ENCODE measurements at places on chromosomes 1 and 21.

GRCh38 chr1:185439727-185440415, 122.8 kb upstream of the IVNS1ABP start:
- no peak for DNase-seq

GRCh38 chr1:38831731-38832369, 27.7 kb downstream of the RRAGC start:
- no peak for DNase-seq

DNA sequence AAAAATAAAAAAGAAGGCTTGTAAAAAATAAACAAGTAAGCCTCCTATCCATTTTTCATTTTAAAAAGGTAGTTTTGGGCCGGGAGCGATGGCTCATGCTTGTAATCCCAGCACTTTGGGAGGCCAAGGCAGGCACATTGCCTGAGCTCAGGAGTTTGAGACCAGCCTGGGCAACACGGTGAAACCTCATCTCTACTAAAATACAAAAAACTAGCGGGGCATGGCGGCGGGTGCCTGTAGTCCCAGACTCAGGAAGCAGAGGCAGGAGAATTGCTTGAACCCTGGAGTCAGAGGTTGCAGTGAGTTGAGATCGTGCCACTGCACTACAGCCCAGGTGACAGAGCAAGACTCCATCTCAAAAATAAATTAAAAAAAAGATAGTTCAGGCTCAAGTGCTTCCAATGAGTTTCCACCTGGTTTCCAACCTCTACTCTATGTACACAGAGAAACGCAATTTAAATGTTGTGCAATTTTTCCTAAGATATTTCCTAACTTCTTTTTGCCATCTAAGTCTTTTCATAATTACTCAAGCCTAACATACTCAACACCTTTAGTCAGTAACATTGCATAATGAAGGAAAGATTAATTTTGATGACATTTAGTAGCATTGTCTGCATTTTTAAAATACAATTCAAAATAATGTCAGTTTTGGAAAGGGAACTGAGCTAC, 106.3 kb downstream of the KCNT2 start:
- DNase-seq: no peak

DNA sequence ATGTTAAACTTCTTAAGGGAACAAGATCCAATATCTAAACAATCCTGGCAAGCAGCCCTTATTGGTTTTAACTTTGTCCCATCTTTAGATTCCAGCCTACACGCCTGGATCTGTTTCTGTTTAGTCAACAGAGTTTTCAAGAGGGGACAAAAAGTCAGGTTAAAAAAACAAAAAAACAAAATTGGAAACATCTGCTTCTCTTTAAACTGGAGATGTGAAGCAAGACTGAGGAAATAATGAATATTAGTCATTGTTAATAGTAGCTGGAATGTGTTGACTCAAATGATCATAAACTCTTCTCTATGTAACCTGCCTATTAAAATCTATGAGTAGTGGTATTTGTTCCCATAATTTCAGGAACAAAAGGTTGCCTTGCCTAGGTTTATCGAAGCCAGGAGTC, 55.0 kb downstream of the NID1 start:
- DNase-seq: no peak

DNA sequence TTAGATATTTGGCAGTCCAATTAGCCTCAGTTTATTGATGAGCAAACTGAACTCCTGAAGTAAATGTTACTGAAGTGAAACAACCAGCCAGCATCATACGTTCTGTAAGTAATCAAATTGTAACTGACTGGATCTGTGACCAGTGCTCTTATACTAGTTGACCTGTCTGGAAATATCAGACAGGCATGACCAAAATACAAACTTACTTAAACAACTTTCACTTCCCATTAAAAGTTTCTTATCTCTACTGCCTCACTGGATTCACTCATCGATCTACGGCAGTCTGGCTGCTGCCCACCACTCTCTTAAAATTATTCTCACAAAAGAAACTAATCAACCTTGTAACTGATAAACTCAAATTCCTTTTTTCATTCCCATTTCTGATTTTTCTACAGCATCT, 56.4 kb downstream of the WDR3 start:
- DNase-seq: no peak

- no peak for DNase-seq
Measured at GRCh38 chr1:101193733-101194169, 43.1 kb upstream of the S1PR1 start.

DNA sequence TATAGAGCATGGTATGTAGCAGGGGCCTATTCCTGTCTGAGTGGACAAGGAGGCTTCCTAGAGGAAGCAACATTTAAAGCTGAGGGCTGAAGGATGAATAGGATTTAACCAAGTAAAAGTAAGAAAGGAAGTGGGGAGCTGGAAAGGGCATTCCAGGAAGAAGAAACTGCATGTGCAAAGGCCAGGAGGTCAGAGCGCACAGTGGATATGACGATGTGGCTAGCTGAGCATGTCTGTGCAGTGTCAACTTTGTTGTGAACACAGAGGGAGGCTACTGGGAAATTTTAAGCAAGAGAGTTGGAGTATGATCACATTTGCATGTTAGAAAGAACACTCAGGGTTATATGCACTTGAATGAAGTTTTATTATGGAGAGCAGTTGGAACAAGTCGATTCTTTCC, 28.6 kb upstream of the JUN start:
- DNase-seq: no peak

DNA sequence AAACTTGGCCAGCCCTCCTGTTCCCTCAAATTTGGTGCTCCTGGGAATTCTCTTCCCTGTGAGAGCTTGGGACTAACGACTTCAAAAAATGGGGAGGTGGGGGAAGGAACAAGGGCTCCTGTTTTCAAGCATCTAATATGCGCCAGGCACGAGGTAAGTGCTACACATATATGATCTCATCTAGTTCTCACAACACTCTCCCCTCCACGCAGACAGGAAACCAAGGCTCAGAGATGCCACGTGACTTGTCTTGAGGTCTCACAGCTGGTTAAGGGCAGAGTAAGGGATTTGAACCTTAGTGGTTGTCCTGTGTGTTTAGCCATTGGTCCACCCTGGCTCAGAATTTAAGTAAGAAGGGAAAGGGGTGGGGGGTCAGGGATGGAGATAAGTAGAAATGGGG, 125.9 kb downstream of the DMRTB1 start:
- no peak for DNase-seq

- DNase-seq: no peak
Measured at GRCh38 chr1:165134431-165134830, 222.1 kb downstream of the LMX1A start.

DNA sequence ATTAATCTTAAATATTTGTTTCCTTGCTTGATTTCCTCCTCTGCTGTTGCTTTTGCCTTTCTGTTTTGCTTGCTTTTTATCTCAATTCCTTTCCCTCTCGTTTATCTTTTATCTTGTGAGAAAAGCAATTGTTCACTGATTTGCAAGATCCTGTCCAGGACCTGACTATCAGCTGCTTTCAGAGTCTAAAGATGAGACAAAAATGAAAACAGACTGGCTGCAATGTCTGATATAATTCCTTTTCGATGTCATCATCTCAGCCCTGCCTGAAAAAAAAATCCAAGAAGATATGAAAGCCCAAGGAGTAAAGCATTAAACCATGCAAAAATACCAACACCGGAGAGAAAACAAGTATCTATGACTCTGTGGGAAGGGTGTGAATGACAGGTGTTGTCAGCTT, 225.5 kb downstream of the PATJ start:
- no peak for DNase-seq
